NCI-H82 (cell line): ENCODE measurements at places on chromosomes 16 and 17.

GRCh38 chr17:57935833-57936807 is 19.1 kb downstream of the CUEDC1 start:
- peak; percentile 92 for DNase-seq

- DNase-seq, result peak; percentile 93
Observed at GRCh38 chr16:30893744-30894539, at the start of gene BCL7C. Gene BCL7C, minus strand, starts transcription at chr16:30894077. Its CDS starts 133 bp downstream, at chr16:30893944.

DNA sequence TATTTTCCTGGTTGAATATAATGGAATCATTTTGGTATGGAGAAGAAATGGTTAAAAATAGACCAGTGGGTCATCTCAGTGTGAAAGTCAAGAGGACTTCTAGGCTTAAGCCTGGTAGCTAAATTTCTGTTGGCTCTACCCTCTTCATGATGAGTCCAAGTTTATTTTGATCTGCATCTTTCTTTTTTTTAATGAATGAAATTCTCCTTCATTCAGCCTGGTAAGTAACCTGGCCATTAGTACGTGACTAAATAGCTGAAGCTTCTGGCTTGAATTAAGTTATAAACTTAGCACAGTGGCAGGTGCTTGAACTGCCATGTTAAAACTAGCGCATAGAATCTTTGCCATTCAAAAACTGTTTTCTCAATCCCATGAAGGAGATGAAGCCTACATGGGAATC is 28.0 kb downstream of the NF1 start:
- DNase-seq, result no peak

DNA sequence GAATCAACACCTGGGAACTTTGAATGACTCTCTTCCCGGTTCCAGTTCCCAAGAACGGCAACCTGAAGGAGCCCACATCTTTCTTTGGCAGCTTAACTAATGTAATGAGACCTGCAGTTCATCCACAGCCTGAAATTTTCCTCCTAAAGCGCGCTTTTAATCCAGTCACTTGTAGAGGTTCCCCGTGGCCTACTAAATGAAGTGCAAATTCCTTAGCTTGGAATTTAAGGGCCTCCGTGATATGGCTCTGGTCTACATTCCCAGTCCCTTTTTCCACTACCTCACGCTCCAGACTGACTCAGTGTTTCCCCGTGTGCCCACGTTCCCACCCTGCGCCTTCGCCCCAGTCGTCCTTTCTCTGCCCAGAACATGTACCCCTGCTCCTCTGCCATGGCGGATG is 27.2 kb downstream of the FZD2 start:
- no peak for DNase-seq

DNA sequence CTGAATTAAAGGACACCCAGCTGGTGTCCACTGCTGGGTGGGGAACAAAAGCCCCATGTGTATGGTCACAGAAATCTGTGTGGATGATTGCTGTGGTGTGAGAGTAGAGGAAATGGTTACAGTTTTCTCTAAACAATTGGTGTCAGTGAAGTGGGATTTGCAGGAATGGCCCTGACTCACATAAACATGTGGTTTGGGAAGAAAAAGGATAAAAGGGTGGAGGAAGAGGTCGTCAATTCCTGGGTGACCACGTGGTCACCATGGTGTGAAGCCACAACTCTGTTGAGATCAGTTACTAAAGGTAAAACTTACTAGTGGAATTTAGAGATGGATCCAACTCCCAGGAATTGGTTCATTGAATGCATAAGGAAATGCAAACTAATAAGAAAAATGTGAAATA is 3.6 kb upstream of the TUBG2 start:
- DNase-seq, result no peak

GRCh38 chr16:83109490-83110125 is 482.8 kb downstream of the CDH13 start:
- DNase-seq, result no peak

GRCh38 chr17:58870747-58871146 is 115.1 kb downstream of the PPM1E start:
- peak; percentile 15 for DNase-seq
